ENCODE measurements at places on chromosomes 5 and 9.

DNA sequence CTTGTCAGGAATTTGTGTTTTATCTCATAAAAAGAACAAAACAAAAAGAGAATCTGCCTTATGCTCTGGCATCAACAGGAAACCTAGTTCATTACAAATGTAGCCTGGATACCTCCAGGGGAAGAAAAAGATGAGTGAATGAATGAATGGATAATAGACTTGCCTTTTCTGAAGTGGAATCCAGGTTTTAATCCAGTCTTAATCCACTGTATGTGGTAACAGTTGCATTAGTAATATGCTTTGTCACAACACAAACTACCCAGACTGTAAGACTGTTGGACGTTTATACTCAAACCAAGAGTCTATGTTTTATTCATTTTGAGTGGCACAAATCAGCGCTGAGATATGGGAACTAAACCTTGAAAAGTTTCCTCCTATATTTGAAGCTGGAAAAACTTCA, 32.1 kb upstream of the MAP3K1 start:
- no peak for DNase-seq

DNA sequence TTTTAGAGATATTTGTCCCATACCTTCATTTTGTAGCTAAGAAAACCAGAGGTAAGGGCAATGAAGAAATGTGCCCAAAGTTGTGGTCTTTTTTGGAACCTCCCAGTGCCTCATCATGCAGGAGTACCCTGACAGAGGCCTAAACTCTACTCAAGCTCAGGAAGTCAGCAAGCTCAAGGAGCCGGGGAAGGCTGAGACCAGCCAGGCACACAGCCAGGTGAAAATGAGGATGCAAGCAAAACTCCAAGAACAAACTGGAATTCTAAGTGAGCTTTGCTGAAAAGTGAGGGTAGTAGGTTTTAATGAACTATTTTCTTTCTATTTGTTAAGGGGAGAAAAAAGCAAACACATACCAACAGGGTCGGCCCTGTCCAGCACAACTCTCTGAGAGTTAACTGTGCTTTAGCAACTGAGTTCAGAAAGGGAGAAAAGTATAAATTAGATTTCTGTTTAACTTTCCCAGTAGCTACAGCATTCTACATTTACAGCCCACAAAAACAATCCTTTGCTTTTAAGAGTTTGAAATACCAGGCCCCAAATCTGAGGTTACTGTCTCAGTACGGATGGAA, 146.4 kb downstream of the GNAQ start:
- DNase-seq, result no peak

DNA sequence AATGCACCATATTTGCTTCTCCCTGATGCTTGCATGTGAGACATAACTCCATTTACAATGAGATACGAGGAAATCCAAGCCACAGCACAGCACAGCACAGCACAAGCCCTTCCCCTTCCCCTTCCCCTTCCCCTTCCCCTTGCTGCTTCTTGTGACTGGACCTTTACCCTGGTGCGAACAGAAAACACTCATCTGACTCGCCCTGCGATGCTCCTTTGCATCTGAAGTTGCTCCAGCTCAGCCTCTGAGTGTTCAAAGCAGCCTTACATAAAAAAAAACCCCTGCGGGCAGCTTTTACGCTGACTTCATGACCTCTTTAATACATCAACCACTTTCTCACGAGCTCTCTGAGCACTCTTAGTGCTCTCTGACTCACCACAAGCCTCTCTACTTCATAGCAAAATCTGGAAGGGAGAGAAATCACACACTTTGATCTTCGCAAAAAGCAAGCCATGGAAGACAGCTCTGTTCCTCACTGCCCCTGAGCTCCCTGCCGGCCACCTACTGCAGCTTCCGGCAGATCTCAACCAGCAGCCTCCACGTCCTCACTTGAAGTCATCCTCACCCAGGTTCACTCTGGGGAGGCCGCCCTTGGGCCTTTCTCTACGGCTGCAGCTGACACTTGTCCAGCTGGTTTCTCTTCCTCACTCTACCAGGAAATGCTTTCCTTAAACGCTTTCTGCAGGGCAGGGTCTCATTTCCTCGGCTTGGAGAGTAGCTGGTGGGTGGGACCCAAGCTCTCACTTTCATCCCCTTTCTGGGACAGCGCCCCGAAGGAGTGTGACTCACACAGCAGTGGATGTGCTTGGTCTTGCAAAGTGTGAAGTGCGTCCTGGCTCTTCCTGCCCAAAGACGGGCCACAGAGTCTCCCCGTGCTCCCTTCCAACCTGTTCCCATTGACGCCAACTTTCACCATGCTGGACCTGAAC, 5.3 kb downstream of the SLC34A1 start:
- no peak for DNase-seq

GRCh38 chr5:1787472-1788047, 12.1 kb downstream of the MRPL36 start:
- no peak for DNase-seq

- no peak for DNase-seq
Observed at GRCh38 chr9:121233906-121234831, 32.5 kb upstream of the RAB14 start.

DNA sequence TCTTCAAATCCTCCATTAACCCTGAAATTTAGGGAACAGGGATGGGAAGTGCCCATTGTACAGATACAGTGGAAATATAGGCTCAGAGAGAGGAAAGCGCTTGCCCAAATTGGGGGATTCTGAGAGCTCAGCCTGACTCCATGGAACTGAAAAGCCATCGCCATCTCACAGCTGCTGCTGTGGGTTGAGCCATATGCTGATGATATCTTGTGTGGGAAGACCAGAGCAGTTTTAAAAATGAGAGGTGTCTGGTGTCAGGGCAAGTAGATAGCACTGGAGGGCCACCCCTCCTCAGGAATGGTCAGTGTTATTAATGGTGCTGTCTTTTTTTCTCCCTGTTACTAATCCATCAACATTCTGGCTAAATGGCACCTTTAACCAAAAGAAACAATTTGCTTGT, 50.9 kb upstream of the C5orf58 start:
- no peak for DNase-seq

DNA sequence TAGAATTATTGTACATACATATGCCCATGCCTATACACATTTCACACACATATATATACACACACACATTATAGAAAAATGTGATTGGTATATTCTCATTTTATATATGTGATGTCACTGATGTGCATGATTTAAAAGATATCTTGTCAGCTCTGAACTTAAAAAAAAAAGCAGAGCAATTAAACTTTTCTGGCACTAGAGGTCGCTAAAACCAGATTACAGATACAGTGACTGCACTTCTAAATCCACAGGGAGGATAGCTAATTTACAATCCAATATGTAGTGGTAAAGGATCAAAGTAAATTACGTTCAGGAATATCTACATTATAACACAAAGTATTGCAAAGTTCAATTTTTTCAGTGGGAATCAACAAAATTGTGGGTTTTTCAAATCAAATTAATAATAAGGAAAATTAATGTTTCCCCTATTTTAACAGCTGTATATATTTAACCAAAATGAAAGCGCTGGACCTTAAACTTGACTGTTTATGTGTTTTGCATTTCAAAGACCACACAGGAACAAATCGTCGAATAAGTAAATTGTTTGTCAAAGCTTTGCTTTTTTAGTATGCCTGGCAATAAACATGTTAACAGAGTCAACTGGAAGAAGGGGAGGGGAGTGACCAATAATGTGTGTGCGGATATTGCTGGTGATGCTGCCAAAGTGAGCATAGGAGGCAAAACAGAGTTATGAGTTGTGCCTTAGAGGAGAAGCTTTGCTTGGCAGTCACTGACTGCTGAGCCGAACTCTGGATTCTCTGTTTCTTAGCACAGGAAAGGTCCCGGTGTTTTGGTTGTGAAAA, 1201.4 kb upstream of the C9orf72 start:
- no peak for DNase-seq

DNA sequence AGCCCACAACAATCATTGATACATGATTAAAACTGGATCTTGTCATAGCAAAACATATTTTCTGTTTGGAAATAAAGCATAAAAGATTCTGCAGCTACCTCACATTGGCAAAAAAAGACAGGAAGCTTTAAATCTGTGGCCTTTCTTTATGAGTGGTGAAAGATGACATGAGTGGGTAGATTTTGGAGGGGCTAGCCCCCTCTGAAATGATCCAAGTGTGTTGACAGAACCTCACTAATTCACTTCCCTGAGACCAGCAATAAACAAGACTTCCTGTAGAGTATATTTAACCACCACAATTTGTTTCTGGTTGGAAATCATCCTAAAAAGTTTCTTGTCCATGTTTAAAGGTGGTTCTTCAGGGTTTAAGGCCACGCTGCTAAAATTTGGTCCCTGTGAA, 530.8 kb downstream of the SPATA31D1 start:
- no peak for DNase-seq

DNA sequence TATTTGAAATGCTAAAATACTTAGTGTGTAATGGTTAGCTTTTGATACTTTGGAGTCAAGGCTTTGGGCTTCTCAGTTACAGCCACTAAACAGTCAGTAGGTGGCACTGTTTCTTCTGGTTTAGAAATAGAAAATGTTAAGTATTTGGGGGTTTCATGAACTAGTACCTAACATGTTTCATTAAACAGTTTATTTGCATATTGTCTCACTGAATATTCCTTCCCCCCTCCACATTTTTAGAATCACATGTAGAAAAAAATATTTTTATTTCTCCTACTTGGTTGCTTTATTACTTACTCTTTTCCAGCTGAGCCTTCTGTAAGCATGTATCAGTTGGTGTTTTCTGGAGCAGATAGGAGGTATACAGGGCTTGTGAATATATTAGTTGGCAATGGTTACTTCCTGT, 48.0 kb downstream of the IPO11 start:
- DNase-seq, result no peak

DNA sequence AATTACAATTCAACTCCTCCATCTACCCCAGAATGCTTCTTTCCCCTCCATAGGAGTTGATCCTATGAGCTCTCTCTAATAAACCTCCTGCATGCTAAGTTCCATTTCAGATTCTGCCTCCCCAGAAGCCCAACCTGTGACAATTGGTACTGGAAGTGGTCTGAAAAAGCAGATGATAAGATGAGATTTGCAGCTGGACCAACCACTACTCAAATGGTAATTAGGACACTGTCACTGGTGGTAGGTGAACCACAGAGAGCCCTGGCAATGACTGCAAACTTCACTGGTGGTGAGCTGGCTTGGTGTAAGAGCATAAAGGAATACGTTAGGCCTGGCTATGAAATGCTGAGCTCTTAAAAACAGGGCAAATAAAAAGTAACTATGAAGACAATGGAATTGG, 112.6 kb downstream of the ESM1 start:
- no peak for DNase-seq

DNA sequence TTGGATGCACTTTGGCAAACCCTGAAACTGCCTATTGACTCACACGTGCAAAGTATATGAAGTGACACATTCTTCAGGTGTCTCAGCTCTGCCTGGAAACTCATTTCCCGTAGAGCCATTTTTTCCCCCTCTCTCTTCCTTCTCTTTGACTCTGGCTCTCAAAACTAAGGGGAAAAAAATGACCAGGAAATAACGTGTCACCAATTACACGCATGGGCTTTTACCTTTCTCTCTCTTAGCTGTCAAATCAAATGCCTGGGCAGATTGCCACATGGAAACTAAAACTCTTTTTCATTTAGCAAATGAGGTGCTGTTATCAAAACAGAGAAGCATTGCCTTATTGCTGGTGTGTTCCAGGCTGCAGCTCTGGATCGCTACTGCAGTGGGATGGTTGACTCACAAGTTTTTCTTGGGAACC, 18.3 kb upstream of the IFNK start:
- DNase-seq, result no peak

- DNase-seq, result no peak
Observed at GRCh38 chr5:82564963-82565362, 286.8 kb upstream of the RPS23 start.

GRCh38 chr9:87447547-87448432, 49.9 kb upstream of the DAPK1 start:
- DNase-seq, result no peak

DNA sequence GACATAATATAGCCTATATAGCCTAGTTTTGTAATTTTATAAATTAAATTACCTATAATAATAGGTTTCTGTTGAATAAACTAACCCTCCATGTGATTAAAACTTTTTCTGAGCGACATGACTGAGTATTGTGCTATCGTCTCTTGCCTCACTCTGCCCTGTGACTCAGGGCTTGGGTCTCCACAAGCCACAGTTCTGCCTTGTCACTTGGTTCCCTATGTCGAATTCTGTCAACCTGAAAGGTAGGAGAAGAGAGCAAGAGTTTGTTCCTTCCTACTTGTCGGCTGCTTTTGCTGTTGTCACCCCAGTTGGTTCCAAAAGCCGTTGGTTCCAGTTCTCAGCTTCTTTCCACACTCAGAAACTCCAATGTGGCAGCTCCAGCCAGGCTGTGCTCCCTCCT, 285.9 kb downstream of the PSAT1 start:
- no peak for DNase-seq

- DNase-seq, result no peak
Observed at GRCh38 chr5:159242656-159243055, 20.4 kb upstream of the UBLCP1 start.

DNA sequence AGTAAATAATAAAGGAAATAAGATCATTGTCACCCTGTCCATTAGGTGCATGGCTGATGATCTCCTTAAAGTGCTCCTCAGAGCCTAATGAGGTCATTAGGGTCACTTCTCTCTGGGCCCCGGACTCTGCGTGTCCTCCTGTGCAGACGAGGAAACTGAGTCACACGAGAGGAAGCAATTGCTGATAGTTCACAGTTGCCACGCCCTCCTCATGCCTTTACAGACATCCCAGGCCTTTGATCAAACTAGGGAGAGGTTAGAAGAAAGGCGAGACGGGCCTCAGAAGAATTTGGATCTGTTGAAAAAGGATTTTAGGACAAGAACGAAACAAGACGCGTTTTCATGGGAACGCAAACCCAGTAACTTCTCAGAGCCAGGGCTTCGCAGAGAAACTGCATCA, 32.0 kb upstream of the MSX2 start:
- DNase-seq, result no peak

DNA sequence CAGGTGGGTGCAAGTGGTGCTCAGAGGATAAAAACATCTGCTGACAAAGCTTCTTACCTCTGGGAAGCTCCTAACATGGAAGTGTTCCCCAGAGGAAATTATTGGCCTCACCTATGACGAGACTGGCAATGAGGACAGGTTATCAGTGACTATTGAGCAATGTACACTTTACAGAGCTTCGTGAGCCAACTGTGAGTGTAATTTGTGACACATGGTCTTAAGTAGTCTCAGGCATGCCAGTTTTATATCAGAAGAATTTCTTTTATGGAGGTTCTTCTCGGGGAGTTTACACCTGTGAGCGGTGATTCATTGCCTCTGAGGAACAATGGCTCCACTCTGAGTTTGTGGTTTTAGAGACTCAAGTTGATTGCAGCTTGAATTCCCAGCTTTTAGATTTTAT, 11.3 kb downstream of the ANKDD1B start:
- no peak for DNase-seq

DNA sequence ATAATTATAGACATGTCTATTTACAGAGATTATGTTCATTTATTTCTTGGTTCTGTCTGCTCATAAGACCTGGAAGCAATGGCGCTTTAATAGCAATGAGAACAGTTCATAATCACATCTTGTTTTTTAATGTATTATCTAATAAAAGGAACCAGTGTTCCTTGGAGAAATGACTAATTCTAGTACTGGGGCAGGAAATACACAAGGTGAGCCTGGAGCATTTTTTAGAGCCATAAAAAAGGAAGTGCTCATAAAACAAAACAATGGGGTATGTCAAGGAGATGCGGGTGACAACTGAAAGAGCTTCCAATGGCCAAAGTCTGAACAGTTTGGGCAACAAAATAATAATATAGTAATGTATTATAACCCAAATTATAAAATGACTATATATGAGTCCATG, 531.9 kb upstream of the CHD1 start:
- no peak for DNase-seq

- DNase-seq, result no peak
Observed at GRCh38 chr5:177459819-177460628, 13.4 kb downstream of the DBN1 start.

- DNase-seq, result no peak
Observed at GRCh38 chr5:157956271-157956885, 97.4 kb upstream of the CLINT1 start.

All from stimulated activated CD8-positive, alpha-beta memory T cell treated with anti-CD3 and anti-CD28 coated beads, Interleukin-4, amount 100 ng/mL, for 1 hour (primary cell).